NCI-H524 (cell line): ENCODE measurements at places on chromosomes 12 and 14.

GRCh38 chr12:40717576-40717975 is 25.3 kb downstream of the CNTN1 start:
- DNase-seq = no peak

DNA sequence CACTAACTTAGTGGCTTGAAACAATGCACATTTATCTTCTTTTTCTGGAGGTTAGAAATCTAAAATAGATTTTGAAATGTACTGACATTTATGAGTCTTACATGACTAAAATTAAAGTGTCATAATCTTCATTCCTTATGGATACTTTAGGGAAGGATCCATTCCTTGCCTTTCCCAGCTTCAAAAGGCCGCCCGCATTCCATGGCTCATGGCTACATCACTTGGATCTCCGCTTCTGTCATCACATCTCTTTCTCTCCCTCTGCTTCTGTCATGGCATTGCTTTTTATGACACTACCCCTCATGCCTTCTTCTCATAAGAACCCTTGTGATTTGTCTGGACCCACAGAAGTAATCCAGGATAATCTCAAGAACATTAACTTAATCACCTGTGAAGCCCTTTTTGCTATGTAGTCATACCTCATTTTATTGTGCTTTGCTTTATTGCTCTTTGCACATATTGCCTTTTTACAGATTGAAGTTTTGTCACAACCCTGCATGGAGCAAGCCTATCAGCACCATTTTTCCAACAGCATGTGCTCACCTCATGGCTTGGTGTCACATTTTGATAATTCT is 66.5 kb downstream of the GARIN6 start:
- no peak for DNase-seq

DNA sequence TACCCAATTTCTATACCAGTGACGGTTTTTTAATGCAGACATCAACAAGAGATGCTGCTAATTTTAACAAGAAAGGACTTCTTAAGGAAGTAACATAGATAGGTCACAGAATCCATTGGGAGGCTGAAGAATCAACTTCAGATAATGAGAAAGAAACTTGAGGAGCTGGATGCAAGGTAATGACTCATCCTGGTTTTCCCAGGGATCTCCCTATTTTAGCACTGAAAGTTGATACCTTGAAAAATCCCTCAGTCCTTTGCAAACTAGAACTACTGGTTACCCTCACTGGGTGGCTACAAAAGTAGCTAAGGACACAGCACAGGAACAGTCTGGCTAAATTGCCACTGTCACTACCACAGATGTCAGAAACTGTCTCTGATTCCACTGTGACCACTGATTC is 561.9 kb downstream of the FLRT2 start:
- no peak for DNase-seq

DNA sequence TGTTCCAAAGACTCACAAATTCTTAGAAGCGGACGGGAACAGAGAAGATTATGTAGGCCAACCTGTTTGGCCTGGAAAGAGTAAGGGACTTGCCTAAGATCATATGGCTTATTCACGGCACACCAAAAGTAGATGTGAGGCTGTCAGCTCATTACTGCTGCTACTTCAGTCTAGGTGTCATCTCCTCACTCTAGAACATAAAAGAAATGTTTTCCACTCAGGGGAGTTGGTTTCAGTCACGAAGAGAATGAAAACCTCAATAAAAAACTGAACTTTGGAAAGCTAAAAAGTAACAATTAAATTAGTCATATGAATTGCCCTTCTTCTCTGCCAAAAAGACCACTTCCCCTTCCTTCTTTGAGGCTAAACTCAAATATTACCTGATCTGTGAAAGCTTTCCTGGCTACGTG is 658 bp upstream of the CEP128 start:
- DNase-seq = no peak

- DNase-seq = no peak
Measured at GRCh38 chr12:24719293-24719721, 229.6 kb downstream of the BCAT1 start.

DNA sequence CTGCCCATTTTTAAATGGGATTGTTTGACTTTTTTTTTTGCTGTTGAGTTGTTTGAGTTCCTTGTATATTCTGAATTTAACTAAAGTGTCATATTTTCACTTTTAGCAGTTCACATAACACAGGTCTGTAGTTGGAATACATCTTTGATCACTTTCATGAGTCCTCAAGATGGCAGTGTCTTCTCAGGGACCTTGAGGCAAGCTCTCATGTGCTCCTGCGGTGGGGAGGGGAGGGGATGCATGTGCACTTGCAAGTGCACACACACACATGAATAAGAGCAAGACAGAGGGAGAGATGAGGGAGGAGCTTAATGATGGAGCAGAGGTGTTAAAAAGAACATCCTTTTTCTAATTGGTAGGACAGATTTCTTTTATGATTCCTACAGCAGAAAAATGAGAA is 291.4 kb upstream of the OR4E1 start:
- no peak for DNase-seq

GRCh38 chr14:95206534-95206933 is 49.2 kb upstream of the DICER1 start:
- DNase-seq = no peak

GRCh38 chr12:12612358-12612757 is 682 bp downstream of the CREBL2 start:
- DNase-seq = peak; percentile 9

- no peak for DNase-seq
Measured at GRCh38 chr14:33553706-33554278, 397.1 kb downstream of the EGLN3 start.

- DNase-seq = no peak
Measured at GRCh38 chr14:36915081-36915480, 253.4 kb downstream of the PAX9 start.
